NCI-H748 treated with DMSO at 0.1 percent for 48 hours (cell line): ENCODE measurements at places on chromosomes 5 and 9.
A peak's percentile ranks its signal among the peaks of the same experiment; 100 is the strongest.

GRCh38 chr9:78407636-78408312 is 110.8 kb downstream of the PSAT1 start:
- no peak for DNase-seq

DNA sequence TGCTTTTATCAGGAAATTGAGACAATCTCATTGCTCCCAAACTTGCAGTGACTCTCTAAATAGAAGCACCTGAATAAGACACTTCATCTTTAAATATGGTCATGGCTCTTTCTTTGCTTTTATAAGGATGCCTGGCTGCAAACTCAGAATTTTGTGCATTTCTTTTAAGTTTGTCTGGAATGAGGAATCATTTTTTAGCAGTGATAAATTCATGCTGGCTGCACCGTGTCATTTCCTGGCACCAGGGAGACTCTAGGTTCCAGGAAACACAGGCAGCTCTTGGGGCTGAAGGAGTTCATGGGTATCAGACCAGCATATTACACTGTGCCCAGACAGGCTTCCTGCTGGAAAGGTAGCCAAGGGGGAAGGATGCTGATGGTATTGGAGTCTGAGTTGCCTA is 109.9 kb downstream of the NUDT12 start:
- no peak for DNase-seq

- DNase-seq = no peak
Observed at GRCh38 chr5:135440916-135441315, 6.2 kb downstream of the DCANP1 start.

GRCh38 chr9:135886147-135886981 is 21.0 kb downstream of the CAMSAP1 start:
- no peak for DNase-seq

DNA sequence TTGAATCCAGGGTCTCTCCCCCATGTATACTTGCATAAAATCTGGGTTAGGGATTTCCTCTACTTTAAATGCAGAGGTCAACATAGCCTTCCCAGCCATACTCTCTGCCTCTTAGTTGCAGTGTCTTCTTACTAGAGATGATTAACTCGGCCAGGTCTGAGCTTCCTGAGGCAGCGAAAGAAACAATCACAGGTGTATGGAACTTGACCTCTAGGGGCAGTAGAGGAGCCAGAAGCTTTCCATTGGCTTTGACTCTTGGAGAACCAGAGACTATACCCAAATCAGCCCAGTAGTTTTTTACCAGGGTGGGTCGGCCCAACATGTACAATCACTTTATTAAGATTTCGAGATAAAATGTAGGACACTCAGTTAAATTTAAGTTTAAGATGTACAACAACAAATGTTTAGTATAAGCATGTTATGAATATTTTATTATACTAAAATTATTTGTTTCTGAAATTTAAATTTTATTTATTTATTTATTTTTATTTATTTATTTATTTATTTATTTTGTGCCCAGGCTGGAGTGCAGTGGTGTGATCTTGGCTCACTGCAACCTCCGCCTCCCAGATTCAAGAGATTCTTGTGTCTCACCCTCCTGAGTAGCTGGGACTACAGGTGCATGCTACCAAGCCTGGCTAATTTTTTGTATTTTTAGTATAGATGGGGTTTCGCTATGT is 48.0 kb upstream of the DMRT3 start:
- no peak for DNase-seq

DNA sequence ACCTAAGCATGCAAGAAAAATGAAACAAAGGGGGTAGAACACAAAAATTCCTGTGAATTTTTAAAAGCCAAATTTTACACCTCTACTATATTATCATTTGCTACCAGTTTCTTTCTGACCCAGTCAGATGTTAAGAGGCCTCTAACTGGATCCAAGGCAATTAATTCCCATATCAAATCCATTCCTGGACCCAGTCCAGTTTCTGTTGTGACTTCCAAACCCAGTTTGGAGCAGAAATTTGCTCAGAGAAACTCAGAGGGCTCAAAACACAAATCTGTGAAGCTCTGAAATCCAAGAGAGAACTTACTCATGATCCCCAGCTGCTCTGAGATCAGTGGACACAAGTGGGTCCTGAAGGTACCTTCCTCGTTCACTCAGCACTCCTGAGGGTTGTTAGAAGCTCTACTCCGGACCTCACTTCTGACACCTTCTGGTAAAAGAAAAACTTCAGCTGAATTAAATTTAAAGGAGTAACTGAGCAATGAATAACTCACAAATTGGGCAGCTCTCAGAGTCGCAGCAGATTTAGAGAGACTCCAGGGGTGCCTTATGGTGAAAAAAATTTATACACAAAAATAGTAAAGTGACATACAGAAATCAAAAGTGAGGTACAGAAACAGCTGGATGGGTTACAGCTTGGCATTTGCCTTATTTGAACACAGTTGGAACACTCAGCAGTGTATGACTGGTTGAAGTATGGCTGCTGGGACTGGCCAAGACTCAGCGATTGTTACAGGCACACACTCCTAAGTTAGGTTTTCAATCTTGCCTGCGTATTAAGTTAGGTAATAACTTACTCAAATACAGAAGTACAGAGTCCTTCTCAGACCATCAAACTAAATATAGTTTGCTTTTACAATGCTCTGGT is 32.4 kb downstream of the INSL4 start:
- no peak for DNase-seq

- no peak for DNase-seq
Observed at GRCh38 chr9:91151718-91152095, 210.0 kb downstream of the AUH start.

GRCh38 chr9:14365670-14366069 is 51.7 kb upstream of the NFIB start:
- no peak for DNase-seq

GRCh38 chr5:23717486-23717885 is 210.1 kb downstream of the PRDM9 start:
- no peak for DNase-seq

- no peak for DNase-seq
Observed at GRCh38 chr9:77896269-77896937, 135.2 kb downstream of the GNAQ start.

DNA sequence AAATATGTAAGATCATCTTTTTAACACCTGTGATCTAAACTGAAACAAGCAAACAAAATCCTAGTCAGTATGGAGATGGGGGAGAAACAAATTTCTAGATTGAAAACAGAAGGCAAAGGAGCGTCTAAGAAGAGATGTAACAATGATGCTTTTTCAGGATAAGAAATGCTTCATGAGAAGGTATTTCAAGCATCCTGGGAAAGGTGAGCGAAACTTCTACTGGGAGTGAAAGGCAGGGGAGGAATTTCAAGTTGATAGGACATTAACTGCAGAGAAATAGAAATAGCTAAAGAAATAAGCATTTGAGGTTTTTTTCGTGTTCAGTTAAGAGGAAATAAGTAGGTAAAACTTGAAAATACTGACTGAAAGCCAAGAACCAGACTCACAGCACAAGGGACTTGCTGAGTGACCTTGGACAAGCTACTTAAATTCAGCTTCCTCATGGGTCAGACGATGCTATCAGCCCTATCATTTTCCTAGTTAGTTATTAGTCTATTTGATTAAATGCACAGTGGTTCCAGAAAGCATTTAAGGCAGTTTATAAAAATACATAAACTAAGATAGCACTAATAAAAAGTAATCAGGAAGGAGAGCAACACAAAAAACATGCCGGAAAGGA is 406.3 kb downstream of the PDE4D start:
- no peak for DNase-seq

DNA sequence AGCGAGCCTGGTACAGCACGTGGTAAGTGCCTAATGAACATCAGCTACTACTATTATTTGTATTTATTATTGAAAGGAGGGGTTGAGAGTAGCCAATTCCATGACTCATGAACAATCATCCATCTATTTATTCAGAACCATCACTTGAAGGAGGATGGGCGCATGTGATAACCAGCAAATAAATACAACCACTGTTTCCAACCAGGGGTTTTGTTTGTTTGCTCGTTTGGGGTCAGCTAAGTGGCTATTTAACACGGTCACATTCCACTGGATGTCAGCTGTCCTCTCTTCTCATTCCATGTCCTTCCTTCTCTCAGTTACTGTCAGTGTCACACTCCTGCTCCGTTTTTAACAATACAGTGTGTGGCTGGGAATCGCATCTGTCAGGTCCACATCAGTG is 8.6 kb downstream of the RAPGEF1 start:
- peak; percentile 9 for DNase-seq

DNA sequence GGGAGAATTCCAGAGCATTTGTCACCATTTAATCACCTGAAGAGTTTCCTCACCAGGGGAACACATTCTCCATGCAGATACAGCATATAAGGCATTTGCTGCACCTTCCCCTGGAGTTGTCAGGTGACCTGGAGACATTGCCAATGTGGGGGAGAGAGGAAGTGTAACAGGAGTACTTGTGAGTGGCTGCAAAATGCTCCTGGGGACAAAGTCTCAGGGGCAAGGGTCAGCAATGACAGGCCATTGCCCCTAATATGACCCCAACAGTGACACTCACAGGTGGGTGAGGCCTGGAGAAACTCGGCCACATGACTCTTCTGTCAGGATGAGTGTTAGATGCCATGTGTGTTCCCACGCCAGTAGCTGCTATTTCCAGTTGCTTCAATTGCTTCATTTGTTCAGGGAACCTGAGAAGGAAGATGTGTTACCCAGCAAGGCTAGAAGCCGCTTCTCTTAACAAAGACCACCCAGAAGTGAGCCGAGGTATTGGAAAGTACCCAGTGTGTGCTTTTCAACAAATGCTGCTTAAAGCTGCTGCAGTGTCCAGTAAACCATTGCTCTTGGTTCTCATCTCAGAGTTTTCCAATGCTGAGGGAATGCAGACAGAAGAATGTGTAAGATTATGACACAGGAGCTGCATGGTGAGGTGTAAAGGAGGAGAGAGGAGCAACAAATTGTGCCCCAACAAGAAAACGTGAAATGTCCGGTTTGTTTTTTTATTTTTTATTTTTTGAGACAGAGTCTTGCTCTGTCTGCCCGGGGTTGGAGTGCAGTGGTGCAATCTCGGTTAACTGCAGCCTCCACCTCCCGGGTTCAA is 128.2 kb upstream of the SLC44A1 start:
- no peak for DNase-seq

- DNase-seq = no peak
Observed at GRCh38 chr5:152178350-152178699, 226.8 kb downstream of the NMUR2 start.

DNA sequence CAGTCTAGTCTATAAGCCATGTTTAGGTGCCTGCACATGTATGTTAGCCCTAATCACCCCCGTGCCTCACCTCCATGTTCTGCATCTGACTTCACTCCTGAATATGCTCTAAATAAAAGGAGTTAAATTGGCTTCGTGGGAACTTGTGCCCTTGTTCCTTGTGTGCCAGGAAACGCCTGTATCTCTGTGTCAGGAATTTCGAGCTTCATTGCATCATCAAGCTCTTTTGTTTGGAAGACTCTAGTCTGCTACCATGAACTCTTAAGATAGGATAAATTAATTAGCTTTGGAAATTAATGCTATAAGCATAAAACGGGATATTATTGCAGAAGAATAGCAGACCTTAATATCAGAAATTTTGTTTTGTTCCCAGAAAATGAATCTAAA is 99.2 kb downstream of the ADCY2 start:
- DNase-seq = no peak

DNA sequence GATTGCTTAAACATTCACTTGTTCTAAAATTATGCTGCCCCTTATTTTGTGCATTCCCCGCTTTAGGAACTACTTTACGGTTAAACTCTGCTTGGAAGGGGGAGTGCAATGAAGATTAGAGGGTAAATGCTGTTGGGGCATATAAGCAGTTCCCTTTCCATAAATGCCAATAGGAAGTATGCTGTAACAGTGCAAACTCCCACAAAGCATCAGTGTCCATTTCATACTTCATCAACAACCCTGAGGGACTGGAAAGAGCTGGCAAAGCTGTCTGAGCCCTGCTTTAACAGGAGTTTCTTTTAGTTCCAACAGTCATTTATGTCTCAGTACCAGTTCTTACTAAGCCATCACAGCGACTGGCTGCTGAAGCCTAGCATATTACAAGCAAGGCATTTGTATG is 1.8 kb downstream of the ACTL7A start:
- DNase-seq = no peak

GRCh38 chr9:31185831-31186230 is 1198.6 kb upstream of the ACO1 start:
- no peak for DNase-seq

GRCh38 chr9:82167296-82167695 is 178.7 kb downstream of the SPATA31D1 start:
- no peak for DNase-seq

GRCh38 chr5:97501965-97502305 is 318.9 kb upstream of the RIOK2 start:
- no peak for DNase-seq
